ENCODE measurements at places on chromosomes 2 and 18.
A peak's percentile ranks its signal among the peaks of the same experiment; 100 is the strongest.

GRCh38 chr2:71746946-71747501, 293.7 kb downstream of the DYSF start:
- DNase-seq, result peak; percentile 54

DNA sequence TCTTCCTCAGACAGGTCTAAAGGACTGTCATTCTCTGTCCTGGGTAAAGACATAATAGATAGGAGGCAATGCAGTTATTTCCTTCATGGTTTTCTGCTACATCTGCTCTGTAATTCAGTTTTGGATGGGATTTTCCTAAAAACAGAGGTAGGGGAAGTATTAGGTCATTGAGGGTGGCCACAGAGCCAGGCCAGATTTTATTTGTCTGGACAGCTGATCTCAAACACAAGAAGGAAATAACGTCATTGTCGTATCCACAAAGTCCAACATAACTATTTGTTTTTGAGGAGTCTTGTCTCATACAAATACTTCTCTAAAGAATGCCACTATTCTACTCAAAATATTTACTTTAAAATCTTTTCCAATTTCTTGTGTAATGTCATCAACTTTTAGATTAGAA, 154.8 kb upstream of the MAP2 start:
- DNase-seq, result no peak

DNA sequence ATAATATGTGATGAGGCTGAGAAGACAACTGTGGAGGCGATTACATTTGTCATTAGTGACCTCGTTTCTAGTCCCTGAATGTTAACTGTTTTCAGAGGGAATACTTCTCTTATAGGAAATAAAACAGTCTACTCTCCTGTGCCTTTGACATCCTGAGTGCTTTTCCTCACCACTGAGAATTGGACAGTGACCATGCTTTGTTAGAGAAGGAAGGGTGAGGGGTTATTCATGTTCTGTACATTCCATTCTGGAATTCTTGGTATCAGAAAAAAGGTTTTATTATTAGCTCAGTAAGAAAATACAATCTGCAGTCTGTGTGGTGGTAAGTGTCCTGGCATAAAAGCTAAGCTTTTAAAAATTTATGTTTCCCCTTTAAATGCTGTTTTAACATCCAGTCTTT, 58.8 kb downstream of the PARD3B start:
- peak; percentile 33 for DNase-seq

- DNase-seq, result no peak
These were observed 62.4 kb downstream of the LYPD1 start for GRCh38 chr2:132607426-132608090.

DNA sequence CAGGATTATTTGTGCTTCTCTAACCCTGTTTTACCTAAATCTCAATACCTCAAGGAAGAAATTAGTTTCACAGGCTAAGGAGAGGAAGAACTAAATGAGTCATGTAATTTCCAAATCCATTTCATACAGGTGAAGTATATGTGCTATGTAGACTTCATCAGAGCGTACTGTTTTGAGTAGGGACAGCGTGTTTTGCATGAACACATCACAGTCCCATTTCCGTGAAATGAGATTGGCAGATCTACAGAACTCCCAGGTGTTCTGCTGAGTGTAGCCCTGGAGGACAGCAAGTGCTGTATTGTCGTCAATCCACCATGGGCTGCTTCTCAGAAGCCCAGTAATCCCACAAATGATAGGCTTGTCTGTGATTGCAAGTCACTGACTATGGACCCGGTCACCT, 97.7 kb downstream of the XRCC5 start:
- DNase-seq, result no peak

DNA sequence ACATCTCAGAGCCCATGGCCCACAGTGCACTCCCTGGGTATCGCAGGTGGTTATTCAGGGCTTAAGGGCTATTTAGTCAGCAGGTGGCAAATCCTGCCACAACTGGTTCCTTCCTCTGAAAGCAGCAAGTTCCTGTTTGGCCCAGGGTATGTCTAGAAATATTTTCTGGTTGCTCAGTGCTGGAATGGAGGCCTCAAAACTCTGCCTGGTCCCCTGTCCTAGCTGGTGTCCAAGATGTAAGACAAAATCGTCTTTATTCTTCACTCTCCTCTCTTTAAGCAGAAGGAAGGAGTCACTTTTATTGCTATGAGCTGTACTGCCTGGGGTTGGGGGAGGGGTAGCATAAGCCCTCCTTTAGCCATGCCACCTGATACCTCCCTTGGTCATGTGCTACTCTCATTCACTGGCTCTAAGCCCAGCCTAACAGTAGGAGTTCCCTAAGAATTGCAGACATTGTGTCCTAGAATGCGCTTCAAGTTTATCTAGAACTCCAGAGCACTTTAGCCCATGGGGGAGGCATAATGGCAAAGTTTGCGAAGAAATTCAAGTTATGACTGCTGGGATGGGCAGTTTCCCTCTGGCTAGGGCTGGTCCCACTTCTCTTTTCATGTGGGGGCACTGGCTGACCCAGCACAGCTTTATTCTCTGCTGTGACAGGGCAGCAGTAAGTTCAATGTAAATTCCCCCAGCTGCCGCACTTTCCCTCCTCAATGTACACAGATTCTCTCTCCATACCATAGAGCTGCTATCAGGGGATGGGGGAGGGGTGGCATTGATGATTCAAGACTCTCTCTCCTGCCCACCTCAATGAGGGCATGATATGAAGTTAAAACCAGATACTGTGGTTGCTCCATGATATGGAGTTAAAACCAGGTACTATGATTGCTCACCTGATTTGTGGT, 27.1 kb upstream of the CWC22 start:
- DNase-seq, result peak; percentile 36

Data from fibroblast of villous mesenchyme (primary cell).